Stimulated activated CD4-positive, alpha-beta T cell treated with anti-CD3 and anti-CD28 coated beads, Interleukin-12 subunit alpha, Interleukin-12 subunit beta, amount 100 ng/mL, for 48 hours (primary cell): ENCODE measurements at places on chromosomes 5 and 9.
A peak's percentile ranks its signal among the peaks of the same experiment; 100 is the strongest.

DNA sequence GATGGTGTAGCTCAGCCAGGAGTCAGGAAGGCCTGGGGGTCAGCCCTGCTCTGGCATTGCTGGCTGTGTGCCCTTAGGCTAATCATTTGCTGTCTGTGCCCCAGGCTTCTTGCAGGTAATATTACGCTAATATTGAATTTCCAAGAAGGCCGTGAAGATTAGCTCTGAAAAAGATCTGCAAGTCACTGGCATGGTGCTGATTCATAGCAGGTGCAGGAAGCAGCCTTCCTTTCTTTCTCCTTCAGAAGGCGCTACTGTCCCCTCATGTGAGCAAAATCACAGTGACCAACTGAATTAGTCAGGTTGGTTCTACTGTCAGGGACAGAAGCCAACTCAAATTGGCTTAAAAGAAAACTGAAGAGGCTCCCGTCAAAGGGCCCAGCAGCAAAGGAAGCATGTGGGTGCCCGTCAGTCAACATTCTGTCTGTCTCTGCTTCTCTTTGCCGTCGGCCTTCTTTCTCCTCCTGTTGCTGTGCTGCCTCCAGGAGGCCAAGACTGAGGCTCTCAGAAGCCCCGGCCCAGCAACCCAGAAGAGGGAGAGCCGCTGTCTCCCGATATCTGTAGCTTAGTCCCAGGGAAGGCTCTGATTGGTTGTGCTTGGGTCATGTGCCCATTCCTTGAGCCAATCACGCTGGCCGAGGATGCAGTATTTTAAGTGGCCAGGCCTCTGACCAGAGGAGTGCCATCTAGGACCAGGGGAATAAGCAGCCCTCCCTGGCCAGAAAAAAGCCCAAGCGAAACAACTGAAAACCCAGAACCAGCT lies 67.8 kb upstream of the NEURL1B start:
- no peak for DNase-seq

GRCh38 chr9:125990793-125991220 lies 243.6 kb downstream of the PBX3 start:
- no peak for DNase-seq

- DNase-seq = no peak
Measured at GRCh38 chr5:74357827-74358226, 282.7 kb downstream of the ENC1 start.

DNA sequence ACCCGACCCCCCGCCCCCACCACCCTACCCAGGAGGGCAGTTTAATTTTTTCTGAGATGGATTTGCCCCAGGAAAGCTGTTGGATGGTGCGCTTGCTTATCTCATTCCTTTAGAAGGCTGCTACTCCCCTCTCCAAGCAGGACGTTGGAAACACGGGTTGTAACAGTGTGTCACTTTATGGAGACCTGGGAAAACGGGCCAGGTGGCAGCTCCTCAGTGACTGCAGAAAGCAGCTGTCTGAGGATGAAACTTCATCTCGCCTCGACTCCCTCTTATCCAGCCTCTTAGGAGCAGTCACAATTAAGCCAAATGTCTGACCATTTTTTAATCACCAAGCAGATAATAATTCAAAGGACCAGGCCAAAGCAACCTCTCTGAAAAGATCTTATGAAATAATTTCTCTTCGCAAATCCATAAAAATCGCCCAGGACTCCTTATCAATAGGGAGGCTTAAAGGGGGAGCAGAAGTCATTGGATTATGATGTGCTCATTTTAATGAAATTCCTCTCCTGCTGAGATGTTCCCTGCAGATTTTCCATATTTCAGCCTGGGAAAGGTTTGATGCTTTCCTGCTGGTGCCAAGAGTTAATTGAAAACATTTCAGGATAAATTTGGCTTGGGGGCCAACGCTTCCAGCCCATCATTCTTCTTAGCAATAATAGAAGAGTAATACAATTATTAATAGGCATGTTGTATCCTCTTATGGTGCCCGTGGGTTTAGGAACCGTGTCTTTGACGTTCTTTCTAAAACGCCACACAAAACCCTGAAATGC lies 26.0 kb downstream of the GAS1 start:
- DNase-seq = no peak

- DNase-seq = no peak
Measured at GRCh38 chr5:118533156-118533555, 455.2 kb downstream of the DTWD2 start.

DNA sequence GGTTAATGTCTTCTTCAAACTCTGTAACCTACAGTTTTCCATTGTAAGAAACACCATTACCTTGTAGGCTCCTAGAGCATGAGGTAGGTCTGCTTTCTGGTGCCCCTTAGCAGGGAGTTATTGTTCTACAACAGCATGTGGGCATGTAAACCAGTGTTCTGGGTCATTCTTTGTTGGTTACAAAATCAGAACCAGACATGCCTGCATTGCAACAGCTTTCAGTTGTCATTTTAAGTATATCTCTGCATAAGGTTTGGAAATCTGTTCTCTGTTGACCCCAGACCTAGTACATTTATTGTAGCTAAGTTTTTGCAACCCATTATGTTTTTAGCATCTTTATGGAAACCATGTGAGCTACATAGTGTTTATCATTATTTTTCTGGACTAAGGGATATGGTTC lies 10.9 kb downstream of the RGMB start:
- DNase-seq = no peak

DNA sequence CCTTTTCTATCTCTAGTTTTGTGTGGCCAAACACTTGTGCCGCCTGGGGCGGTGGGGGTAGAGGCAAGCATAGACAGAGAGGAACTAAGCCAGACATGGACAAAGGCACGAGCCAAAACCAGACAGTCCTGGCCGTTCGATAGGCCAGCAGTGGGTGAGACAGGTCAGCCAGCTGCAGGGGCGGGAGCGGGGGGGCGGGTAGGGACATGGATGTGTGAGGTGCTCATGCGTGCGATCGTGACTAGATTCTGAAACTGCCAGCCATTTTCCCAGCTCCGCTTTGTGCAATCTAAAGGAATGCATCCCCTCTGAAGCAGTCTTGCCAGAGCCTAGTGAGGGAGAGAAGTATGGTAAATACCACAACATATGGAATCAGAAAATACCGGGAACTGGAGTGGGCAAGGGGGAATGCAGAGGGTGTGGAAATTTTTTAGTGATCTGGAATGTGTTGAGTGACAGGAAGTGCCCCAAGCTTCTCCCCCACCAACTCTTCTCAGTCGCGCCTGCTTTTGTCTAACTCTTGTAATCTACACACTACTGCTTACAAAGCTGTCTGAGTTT lies 111.9 kb downstream of the NR6A1 start:
- DNase-seq = peak; percentile 22

- no peak for DNase-seq
Measured at GRCh38 chr9:70218767-70219166, 40.0 kb upstream of the SMC5 start.

DNA sequence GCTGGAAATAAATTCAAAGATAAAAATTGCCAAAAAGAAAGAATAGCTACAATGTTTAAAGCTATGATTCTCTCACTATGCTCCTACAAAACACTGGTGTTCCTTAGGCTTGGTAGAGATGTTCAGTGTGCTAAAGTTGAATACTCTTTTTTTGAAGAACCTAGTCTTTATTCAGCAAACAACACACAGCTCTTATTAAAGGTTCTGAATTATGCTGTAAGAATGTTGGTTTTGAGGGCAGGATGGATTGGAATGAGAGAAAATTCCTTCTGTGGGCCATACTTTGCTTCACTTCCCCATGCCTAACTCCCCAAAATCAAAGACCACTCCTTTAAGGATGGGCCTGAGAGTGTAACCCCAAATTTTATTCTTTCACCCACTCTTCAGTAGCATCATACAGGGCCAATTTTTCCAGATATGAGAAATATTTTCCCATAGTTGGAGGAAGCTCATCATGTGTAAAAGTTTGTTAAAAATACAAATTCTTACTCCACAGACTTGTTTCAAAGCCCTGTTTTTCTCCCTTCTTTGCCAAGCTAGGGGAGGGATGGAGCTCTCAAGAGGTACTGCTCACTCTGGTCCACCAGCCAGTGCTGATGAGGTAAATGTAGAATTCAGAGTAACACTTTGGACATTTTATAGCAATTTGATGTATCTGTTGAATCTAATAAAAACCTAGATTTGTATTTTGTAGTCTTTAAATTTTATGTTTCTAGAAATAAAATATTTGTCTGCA lies 99.3 kb downstream of the GDNF start:
- DNase-seq = no peak

DNA sequence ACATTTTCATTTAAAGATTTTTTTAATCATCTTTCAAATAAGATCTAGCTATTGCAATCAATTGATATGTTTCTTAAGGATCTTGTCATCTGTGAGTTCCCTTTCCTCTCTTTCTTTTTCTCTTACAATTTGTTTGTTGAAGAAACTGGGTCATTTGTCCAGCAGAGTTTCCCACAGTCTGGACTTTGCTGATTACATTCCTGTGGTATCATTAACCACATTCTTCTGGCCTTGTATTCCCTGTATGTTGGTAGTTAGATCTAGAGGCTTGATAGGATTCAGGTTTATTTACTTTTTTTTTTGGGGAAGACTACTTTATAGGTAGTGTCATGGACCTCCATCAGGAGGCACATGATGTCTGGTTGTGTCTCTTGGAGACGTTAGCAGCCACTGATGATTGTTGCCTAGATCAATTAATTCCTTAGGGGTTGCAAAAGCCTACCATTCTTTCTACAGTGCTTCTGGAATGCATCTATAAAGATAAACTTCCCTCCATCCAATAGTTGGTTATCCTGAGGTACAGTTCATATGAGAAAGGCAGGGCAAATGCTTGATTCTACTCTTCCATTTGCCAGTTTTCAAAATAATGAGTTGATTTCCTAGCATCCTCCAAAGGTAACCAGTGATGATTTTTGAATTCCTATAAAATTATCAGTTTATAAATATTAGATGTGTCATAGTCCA lies 14.3 kb downstream of the PDE8B start:
- DNase-seq = no peak

DNA sequence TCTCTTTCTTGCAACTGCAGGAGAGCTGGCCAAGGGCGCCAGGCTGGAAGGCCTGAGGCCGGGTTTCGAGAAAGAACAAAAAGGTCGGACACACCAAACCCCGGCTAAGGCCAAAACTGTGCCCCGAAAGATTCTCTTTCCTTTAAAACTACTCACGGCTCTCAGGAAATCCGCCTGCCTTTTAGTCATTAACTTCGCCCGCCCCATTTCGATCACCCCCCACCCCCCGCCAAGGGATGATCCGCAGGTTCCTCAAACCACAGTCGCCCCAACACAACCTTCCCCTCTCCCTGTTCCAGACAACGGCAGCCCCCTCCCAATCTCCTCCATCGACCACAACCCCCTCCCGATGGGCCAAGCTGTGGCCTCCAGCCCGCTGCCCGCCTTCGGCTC lies 536 bp downstream of the FEM1C start:
- peak; percentile 22 for DNase-seq

DNA sequence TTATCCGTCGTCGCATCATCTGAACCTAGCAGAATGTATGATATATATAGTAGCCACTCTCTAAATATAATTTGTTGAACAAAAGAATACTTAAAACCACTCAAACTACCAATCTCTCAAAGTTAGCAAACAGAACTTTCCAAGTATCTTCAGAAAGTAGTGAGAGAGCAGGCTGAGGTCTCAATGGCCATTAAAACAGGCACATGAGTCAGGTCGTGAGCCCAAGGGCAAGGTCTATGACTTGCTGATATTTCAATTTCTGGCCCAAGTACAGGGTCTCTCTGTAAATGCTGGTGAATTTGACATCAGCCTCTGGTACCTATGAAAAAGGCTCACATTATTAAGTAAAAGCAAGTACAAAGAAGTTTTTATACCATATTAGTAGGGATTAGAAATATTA lies 95.1 kb downstream of the GPR21 start:
- DNase-seq = no peak

- no peak for DNase-seq
Measured at GRCh38 chr5:114981111-114981510, 188.6 kb downstream of the TRIM36 start.

- no peak for DNase-seq
Measured at GRCh38 chr5:111829701-111830100, 72.7 kb upstream of the NREP start.

GRCh38 chr5:148343603-148344487 lies 8.5 kb downstream of the SPINK9 start:
- no peak for DNase-seq

GRCh38 chr5:33462456-33462855 lies 21.7 kb downstream of the TARS1 start:
- no peak for DNase-seq

- DNase-seq = no peak
Measured at GRCh38 chr5:4804691-4805360, 335.3 kb upstream of the ADAMTS16 start.

GRCh38 chr5:153429761-153430380 lies 60.6 kb upstream of the GRIA1 start:
- no peak for DNase-seq

DNA sequence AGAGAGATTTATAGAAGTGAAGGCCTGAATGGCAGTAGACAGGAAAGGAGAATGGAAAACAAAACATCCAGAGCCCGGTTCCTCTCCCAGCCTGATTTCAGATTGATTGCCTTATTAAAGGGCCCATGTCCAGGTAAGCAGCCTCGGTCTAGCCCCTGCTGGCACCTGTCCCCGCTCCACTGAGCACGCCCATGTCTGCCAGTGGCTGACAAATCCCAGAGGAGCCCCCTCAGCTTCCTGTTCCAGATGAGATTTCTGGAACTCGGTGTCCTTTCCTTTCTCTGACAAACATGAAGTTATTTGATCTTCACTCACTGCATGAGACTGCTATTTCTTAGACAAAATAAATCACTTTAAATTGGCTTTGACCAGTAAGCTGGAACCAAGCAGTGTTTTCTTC lies 187.0 kb upstream of the ADCY2 start:
- no peak for DNase-seq

DNA sequence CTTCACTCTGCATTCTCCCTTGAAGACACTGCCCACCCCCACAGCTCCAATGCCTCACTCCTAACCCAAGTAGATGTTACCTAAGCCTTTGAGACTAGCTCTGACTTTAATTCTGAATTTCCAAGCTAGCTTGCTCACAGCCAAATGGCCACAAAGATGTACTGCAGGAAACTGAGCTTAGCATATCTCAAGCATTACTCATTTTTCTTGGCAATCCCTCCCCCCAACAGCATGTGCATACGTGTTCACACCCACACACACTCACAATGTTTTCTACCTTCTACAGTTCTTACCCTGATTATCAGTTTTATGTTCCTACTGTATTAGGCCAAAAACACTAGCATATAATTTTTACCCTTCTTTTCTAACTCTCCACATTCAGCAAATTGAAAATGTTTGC lies 13.7 kb upstream of the GRIA1 start:
- DNase-seq = no peak

DNA sequence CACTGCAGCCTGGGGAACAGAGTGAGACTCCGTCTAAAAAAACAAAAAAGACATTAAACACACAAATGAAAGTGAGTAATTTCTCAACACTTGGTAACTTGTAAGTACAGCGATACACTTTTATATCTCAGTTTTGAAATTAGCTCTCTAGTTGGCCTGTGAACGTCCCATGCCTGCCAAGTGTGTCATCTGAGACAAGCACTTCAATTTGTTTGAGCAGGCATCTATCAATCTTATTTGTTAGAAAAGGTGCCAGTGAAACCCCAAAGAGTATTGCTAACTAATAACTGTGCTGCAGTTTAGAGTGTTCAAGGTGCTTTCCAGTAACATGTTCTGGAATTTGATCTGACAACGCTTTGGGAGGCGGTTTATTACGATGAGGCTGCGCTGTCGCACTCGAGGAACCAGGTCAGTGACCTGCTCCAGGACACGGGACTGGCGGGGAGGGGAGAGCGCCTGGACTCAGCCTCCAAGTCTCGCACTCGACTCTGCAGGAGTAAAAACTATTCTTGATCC lies 1.1 kb upstream of the SPIN1 start:
- peak; percentile 8 for DNase-seq
